NCI-H446 treated with DMSO at 0.1 percent for 48 hours (cell line): ENCODE measurements at places on chromosomes 12 and 14.

DNA sequence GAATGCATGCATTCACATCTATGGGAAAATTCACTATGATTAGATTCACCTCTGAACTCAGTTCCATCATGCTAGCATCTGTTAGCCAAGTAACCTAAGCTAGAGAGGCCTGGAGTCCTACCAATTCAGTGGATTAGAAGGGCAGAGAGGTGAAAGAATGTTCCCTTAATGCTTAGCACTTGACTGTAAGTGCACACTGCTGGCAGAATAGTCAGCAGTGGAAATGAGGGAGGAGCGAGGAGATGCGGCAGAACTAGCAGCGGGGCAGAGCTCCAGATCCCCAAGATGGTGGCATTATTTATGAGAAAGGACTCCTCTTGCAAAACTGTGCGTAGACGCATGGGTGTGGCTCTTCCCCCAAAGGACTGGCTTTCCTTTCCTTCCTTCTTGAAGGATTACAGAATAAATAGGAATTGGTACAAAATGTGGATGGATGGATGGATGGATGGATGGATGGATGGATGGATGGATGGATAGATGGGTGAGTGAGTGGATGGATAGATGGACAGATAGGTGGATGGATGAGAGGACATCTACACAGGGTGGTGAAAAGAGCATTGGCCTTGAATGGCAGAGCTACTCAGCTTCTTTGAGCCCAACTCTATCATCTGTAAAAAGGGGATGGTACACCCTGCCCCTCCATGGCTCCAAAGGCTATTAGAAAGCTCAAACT lies 227.2 kb downstream of the CHST11 start:
- no peak for DNase-seq

GRCh38 chr12:64187370-64187769 lies 34.7 kb downstream of the KICS2 start:
- no peak for DNase-seq

DNA sequence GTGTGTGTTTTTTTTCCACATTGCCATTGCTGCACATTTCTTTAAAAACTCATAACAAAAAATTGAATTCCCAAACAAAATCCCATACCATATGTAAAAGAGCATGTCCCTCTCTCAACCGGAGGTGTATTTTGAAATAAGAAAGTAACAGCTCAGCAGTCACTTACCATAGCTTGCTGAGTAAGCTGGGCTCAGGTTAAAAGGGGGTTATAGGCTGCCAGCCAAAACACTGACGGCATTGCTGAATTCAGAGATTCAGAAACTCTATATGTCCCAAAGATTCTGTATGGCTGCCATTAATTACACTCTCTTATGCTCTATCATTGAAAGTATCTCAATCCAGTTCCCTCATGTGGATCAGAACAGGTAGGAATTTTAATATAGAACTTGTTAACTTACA lies 276.0 kb downstream of the FOXG1 start:
- no peak for DNase-seq

DNA sequence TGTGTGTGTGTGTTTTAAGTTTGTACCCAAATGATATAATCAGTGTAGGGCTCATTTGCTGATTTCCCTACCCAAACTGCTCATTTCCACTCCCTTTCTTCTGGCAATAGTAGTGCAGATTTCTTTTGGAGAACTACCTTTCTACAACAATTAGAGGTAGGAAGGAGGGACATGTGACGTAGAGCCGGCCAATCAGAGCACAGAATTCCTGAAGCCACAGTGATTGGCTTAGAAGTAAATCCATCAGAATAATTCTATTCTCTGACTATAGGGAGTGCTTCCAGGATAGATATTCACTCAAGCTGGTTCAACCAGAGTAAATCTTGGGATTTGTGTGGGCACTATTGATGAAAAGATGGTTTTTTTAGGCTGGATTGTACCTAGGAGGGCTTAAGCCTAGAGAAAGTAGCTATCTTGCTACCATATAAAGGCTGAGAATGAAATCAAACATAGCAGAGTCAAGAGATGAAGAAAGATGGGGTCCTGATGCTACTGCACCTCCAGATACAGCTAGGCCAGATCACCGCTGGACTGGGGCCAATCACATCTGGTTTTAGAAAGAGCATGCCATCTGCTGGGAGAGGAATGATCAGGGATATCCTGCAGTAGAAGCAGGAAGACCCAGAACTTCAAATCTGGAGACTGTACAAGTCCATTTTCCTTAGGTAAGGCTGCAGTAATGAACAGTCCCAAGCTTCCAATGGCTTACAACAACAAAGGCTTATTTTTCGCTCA lies 54.1 kb upstream of the NUAK1 start:
- no peak for DNase-seq

DNA sequence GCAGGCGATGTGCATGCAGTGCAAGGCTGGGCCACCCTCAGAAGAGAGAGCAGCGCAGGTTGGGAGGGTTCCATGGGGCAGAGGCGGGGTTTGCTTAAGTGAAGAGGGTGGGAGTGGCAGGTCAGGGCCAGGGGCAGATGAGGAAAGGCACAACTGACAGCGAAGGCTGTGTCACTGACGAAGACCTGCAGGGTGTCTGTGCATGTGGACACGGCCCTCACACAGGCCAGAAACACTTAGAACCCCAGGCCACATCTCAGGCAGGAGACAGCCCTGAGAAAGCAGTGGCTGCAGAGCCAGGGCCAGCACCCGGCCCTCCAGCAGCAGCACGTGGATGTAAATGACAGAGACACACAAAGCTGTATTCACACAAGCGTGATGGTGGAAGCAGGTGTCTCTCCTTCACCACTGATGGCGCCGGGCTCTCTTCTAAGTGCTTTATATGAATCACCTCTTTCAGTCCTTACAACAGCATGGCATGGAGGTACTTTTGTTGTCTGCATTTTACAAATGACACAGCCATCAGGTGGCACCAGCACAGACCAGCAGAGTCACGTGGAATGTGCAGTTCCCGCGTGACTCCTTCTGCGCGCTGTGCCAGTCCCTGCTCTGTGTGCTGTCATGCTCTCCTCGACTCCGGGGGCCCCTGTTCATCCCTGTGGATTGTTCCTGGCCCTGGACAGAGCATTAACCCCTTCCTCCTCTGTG lies 54.6 kb downstream of the TSPAN11 start:
- DNase-seq: no peak

GRCh38 chr12:28905220-28905955 lies 243.7 kb upstream of the FAR2 start:
- no peak for DNase-seq

GRCh38 chr12:100795174-100795799 lies 711 bp downstream of the ANO4 start:
- no peak for DNase-seq
